ENCODE measurements at places on chromosomes 6 and 20.

GRCh38 chr20:33433465-33434234, 9.9 kb downstream of the SNTA1 start:
- DNase-seq, result no peak

GRCh38 chr6:83431545-83432155, 799 bp upstream of the ME1 start:
- DNase-seq, result no peak

- no peak for DNase-seq
Measured at GRCh38 chr6:165880686-165881085, 217.6 kb upstream of the PDE10A start.

DNA sequence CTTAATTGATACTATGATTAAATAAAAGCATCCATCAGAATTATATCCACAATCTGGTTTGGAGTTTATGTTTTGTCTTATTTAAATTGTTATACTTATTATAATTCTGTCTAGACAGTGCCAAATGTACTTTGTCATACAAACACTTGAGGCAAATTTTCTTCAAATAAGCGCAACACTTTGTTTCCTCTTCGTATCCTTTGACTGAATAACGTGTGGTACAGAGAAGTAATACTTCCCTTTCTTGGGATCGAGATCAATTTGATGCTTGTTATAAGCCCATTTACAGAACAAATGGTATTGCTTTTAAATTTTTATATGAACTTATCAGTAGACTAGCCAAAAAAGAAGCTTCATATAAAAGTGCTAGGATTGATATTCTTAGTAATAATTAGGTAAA, 111.0 kb downstream of the ATG5 start:
- DNase-seq, result peak; percentile 12

DNA sequence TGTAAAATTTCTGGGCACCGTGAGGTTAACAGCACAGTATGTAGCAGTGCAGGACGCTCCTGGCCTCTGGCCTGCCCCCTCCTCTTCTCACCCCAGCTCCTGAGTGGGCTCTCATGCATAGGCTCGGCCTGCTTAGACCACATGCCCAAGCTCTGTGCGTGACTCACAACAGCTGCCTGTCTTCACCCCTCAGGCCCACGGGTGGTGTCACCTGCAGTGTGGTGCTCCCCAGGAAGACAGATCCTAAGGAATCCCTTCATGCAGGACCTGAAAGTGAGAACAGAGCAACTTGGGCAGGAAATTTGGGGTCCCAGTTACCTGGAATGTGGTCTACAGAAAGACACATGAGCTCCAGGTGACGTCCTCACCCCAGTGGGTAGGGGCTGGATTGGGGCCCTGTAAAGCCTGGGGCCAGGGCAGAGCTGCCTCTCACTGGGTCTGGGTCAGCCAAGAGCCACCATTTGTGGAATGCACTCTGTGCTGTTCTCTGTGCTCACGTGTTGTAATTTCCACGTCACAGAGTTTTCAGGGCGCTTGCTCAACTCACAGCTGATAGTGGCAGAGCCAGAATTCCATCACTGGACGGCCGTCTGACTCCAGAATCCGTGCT, 37.0 kb upstream of the PXDC1 start:
- no peak for DNase-seq

DNA sequence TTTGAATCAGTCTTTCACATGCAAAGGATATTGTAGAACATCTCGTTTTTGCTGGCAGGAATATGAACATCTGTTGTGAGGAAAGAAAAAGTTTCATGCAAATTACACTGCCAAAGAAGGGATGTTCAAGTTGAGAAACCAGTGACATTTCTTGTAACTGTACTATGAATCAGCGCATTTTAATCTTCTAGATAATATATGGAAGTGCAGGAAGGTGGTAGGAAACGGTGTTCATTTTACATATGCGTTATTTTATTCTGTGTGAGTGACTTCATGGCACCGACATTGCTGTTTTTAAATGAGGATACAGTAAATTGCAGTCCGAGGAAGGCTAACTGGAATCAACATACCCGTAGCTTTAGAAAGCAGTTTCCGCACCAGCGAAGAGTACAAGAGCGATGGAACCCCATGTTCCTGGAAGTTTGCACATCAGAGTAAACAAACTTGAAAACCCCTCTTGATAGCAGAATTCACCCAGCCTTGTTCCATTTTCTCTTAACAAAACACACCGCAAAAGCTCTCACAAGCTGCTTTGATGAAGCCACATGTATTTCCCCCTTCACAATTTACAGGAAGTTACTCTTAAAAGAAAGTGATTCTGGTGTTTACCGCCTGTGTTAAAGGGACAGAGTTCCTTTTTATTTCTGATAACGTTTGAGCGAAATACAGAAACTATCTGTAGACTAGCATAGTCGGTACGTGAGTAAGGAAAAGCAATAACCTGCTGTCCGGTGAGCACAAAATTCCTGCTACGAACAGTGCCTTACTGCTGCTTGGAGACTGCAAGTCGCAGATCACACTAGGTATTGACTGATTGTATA, 11.5 kb downstream of the PRDM1 start:
- peak; percentile 80 for DNase-seq

- peak; percentile 72 for DNase-seq
Measured at GRCh38 chr20:37378785-37379598, 33.1 kb downstream of the SRC start.

DNA sequence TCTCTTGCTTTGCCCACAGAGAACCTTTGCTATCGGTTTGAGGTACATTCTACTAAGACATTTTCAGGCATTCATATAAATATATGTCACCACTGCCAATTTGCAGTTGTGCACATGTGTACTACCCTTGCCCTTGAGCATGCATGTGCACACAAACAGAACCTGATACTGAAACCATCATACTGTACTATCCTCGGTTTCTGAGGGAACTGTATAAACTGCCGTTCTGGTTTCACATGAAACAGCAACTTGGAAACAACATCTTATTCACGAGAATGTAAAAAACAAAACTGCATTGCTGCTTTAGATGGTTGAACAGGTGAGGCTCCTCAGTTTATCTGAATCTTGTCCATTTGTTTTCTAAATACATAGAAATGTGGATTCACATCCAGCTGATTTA, 151.2 kb upstream of the TMEM170B start:
- DNase-seq, result no peak

DNA sequence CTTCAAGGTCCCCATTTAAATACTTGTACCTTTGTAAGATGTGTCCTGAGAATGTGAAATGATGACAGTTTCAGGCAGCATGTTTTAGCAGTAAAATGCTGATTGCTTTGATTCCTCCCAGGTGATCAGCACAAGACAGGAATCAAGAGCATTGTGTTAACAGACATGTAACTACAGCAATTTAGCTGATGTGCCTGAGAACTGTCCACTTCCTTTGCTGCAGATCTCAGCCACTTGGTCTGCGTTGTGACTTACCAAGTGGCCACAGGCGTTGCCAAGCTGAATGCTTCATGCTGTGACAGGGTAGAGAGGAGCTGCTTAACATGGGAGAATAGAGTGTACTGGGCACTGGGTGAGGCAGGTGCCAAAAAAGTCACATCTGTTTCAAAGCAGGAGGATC, 767.0 kb upstream of the POU3F2 start:
- DNase-seq, result no peak

GRCh38 chr6:44682280-44682679, 294.8 kb downstream of the CDC5L start:
- DNase-seq, result no peak

DNA sequence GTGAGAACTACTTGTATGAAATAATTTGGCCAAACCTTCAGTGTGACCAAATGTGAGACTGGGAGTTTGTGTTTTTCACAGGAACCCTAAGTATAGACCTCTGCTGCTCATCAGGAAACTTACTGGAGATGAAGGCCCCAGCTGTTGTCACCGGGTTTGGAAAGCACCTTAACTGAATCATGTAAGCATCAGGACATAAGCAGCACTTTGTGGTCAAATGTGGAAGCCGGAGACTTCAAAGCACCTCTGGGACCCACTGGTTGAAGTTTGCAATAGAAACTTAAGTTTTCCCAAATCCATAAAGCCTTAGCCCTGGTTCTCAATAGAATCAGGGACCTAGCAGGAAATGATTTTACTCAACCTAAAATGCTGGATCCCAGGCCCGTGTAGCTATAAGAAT, 14.3 kb downstream of the TTPAL start:
- no peak for DNase-seq

GRCh38 chr20:62631336-62632308, 10.7 kb upstream of the SLCO4A1 start:
- no peak for DNase-seq

DNA sequence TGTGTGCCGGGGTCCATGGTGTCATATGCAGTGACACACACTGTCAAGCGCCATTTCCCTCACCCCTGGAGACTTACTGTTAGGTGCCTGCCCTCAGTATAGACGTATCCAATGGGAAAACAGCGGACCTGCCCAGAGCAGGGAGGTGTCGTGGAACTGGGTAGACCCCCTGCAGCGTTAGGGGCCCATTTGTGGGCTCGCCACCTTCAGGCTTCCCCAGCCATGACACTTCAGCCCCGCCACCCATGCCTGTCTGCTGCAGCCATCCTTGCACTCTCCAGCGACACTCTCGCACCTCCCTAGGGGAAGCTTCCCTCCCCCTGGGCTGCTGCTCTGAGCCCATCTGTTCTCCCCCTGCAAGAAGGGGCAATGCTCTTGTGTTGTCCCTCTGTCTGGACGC, 43.2 kb downstream of the STK35 start:
- no peak for DNase-seq

DNA sequence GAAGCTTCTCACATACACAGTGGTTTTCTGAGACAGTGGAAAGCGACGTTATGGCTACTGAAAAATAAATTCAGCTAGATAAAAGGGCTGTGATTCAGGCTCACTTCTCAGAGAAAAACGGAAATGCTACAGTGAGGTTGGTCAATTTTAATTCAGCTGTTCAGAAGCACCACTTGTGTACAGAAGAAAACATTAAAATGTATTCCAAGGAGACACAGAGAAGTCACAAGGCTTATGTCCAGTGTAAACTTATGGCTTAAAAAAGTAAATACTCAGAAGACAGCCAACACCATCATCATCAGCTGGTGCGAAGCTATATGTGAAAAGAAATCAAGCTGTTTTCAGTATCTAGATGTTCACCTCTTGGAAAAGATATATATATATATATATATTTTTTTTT, 68.6 kb downstream of the ABHD12 start:
- no peak for DNase-seq

- no peak for DNase-seq
Measured at GRCh38 chr6:215335-216034, 76.8 kb upstream of the DUSP22 start.

- no peak for DNase-seq
Measured at GRCh38 chr20:57259121-57259937, 7.1 kb downstream of the BMP7 start.

DNA sequence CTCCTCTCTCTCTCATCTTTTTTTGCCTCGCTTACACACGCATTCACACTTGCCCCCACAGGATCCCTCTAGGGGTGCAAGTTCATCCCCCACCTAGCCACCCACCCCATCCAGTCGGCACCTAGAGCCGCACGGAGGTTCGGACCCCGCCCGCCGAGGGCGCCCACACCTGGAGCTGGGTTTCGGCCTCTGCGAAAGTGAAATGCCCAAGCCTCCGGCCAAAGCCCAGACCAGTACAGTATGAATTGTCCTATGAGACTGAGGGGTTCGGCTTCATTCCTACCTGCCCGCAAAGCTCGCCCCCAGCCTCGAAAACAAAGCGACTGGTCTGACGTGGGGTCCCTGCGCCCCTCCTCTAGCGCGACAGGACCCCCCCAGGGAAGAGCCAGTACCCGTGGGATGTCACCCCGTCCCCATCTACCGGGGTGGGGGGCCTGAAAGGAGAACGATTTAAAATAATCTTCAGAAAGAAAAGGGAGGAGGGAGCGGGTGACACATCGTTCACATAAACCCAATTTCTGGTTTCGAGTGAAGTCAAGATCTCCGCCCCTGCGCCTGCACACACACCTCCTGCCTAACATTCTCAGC, 1.5 kb downstream of the TFAP2A start:
- no peak for DNase-seq

- DNase-seq, result no peak
Measured at GRCh38 chr6:144804246-144804790, 519.2 kb downstream of the UTRN start.

- no peak for DNase-seq
Measured at GRCh38 chr20:47484303-47484702, 17.4 kb upstream of the NCOA3 start.

DNA sequence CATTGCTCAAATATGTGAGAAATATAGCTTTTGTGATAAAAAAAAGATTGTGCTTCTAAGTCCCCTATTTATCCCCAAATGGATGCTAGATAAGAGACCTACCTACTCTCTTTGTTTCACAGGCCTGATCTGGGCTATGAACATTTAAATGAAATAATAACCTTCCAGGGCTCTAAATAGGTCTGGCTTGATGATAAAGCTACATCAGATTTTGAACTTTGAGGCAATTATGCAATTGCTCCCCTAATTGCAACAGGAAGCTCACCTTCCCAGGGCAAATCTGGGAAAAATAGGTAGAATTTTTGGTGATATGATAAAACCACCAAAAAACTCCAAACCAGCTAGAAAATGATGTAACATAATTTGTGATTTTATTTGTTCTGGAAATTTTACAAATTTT, 624.5 kb downstream of the PKHD1 start:
- no peak for DNase-seq

DNA sequence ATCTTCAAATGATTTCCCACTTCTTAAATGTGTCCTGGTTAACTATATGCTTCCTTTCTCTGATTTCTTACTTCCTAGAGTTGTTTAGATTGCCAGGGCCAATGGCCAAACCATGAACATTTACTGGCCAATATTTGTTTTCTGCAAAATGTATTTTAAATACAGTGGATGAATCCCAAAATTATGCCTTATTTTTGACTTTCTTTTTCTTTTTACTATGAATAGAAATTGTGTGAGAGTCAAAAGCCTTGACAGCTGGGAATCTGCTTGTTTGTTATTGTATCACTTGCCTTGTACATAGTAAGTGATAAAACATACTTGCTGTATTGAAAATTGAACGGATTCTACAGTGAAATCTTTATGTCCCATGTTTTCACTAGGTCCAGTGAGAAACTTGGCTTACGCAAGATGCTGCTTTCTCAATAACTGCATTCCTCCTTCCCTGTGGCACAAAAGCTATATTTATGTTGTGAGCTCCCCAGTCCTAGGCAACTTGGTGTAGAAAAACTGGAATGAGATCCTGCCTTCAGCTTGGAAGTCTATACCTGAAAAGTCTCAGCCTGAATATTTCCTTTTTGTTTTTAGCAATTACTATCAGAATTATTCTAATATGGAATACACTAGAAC, 295.2 kb downstream of the EPHA7 start:
- DNase-seq, result no peak

DNA sequence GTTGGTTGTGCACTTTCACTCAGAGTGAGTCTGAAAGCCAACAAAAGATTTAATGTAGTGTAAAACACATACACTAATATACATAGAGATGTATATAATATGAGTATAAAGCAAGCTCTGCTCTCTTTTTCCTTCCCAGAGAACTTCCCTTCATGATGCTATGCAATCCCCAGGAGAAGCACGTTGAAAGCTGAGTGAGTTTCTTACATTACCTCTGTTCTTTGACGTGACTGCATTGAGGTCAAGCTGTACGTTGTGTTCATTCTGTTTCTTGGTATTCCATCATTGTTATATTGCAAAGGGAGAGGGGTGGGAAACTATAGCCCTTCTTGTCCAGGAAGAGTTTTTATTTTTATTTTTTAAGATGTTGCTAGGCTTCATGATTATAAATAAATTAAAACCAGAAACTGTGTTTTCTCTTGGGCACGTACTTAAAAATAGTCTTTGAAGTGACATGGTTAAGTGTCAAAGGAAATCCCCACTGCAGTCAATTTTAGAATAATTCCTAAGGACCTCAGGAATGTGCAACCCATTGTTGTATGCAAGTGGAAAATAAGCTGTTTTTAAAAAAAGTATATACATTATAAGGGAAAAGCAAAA, 651.0 kb downstream of the CD109 start:
- no peak for DNase-seq

- DNase-seq, result no peak
Measured at GRCh38 chr6:154829970-154830369, 96.8 kb downstream of the SCAF8 start.
